Right renal pelvis (tissue), 4 donors: ENCODE measurements at places on chromosomes 7 and 10. TPM values are rescaled to one million over a fixed set of nuclear protein-coding genes. Genes with fewer than 3 reads are reported as not detected.
A peak's percentile ranks its signal among the peaks of the same experiment; 100 is the strongest.

DNA sequence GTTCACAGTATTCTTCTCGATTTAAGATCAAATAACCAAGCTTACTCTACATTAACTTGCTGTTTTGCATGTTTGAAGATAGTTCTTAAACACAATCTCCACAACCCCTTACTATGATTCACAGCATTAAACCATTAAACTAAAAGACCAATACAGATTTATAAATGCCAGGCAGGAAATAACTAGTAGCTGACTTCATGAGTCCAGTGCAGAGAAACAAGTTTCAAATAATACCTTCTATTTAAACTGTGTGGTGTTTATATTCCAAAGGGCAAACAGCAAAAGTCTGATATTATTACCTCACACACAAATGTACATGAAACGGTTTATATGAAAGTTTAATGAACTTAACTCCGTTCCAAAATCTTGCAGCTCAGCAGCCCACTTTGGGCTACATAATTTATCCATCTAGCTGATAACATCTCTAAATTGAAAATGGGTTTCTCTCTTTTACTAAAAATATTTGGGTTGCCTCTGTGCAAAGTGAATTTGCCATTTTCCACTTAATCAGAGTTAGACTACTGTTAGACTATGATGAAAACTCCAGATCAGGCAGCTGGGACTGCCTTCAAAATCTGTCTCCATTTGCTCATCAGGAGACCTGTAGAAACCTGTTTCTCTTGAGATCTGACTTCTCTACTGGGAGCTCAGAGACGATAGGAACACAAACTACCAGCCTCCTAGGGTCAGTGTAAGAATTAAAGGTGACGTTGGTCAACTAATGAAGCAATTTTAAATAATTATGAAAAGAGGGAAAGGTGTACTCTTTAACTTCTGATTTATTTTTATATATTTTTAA lies 287.3 kb downstream of the FZD1 start:
- no peak for DNase-seq

DNA sequence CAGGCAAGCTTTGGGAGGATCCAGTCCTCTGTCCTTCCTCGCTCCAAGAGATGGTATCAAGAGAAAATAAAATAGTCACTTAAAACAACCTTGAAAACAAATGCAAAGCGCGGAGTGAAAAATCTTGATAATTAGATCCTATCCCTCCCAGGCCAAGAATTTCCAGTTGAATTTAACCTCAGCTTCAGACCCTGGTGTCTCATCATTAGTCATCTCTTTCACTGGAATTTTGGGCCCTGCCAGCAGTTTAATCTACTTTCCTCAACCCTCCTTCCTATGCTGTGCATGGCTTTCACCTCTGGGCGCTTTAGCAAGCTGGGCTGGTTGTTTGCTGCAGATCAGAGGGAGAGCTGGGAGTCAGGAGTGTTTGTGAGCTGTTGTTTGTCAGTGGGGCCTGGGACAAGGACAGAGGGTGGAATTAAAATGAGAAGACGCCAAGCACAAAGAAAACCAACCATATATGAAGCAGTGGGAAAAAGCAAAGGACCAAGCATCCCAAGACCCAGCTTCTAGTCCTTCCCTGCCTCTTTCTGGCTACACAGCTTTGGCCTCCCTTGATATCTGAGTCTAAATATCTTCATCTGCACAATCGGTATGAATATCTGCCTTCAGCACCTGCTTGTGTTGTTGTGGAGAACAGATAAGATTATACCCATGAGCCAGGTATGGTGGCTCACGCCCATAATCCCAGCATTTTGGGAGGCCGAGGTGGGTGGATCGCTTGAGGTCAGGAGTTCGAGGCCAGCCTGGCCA lies 13.5 kb downstream of the MYOF start:
- no peak for DNase-seq

- DNase-seq: peak; percentile 18
Measured at GRCh38 chr7:78510580-78511188, 712.1 kb downstream of the PHTF2 start.

GRCh38 chr7:44108768-44109750 lies 4.9 kb downstream of the AEBP1 start:
- DNase-seq: no peak

The TRIM8 gene
- polyA plus RNA-seq: 135 TPM
